ENCODE measurements at places on chromosomes 3 and 15. TPM values are rescaled to one million over a fixed set of nuclear protein-coding genes. Genes with fewer than 3 reads are reported as not detected.

The KATNBL1 gene
- 64.7 TPM for total RNA-seq

The ACP3 gene
- 4.2 TPM for total RNA-seq

The ROPN1B gene
- not detected for total RNA-seq

The MYL3 gene
- total RNA-seq: 1.8 TPM

The TF gene
- 1.1 TPM for total RNA-seq

The SLC22A14 gene
- 0.42 TPM for total RNA-seq

The LRRC2 gene
- 0.78 TPM for total RNA-seq

The CPEB1 gene
- total RNA-seq: 1.1 TPM

The ECE2 gene
- not detected for total RNA-seq

The KIF7 gene
- 16.5 TPM for total RNA-seq

- H3K36me3 ChIP-seq: no peaks in the 10 kb centered on the region
- DNase-seq: peak; percentile 82
- H3K27me3 ChIP-seq: no peaks in the 10 kb centered on the region
- H3K4me3 ChIP-seq: no peak overlapping the region
These were observed 54.7 kb downstream of the FAM81A start for GRCh38 chr15:59492389-59493377.

- H3K4me1 ChIP-seq: no peaks in the 10 kb centered on the region
- H3K27ac ChIP-seq: no peak overlapping the region
- H3K4me3 ChIP-seq: no peak overlapping the region
- no peaks in the 10 kb centered on the region for H3K27me3 ChIP-seq
- no peak for DNase-seq
These were observed 50.1 kb downstream of the RYR3 start for GRCh38 chr15:33360886-33361285.

DNA sequence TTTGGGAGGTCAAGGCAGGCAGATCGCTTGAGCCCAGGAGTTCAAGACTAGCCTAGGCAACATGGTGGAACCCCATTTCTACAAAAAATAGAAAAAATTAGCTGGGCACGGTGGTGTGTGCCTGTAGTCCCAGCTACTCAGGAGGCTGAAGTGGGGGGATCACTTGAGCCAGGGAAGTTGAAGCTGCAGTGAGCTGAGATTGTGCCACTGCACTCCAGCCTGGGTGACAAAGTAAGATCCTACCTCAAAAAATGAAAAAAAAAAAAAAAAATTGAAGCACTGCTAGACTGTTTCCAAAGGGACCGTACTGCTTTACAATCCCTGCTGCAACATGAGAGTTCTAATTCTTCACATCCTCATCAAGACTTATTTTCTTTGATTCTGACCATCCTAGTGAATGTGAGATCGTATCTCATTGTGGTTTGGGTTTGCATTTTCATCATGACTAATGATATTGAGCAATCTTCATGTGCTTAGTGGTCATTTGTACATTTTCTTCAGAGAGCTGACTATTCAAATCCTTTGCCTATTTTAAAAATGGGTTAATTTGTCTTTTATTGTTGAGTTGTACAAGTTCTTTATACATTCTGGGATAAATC, 10.8 kb downstream of the CMTM8 start:
- DNase-seq: no peak
- H3K36me3 ChIP-seq: no peaks in the 10 kb centered on the region
- H3K27me3 ChIP-seq: no peaks in the 10 kb centered on the region

DNA sequence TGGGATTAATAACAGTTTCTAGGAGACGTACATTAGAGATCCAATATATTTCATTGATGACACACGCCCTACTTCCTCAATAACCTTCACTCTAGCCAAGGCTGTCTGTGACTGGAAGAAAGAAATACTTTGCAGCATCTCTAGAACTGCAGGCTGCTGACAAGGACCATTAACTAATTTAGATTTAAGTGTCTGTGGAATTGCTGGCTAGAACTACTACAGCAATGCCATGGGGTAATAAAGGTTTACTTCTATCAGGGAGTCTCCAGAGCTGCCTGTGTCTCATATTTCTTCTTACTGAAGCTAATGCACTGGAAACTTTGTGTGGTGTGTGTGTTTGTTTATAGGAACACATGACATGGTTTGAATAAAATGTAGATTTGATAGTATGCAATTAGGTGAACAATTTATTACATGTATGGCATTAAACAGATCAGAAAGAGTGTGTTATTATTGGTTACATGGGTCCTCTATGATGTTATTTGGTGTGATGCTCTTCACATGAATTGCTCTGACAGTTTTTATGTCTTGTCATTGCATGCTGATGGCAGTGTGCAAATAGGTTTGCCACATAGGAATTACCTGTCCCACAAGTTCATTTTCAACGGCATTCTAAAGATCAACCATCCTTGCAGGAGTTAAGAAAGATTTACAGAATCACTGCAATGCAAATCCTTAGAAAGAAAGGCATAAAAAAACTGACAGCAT, 916.2 kb upstream of the CADM2 start:
- no peak overlapping the region for H3K4me3 ChIP-seq
- no peak overlapping the region for H3K27ac ChIP-seq

DNA sequence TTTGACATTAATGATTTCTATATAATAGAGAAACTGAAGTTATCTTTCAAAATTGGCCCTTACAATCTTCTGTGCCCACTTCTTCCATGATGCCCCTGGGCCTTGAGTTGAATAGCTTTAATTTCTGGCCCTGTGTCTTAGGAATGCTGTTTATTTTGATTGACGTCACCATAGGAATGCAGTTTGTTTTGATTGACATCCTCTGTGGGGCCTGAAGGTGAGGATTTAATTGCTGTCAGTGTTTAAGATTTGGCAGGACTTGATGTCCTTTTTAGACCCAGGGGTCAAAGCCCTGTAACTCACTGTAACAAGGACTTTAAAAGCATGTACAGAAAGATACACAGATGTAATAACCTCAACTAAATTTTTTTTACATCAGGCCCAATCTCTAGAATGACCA, 83.3 kb downstream of the GLDN start:
- H3K4me1 ChIP-seq: no peaks in the 10 kb centered on the region
- H3K36me3 ChIP-seq: no peaks in the 10 kb centered on the region
- DNase-seq: no peak
- no peak overlapping the region for H3K4me3 ChIP-seq
- H3K27me3 ChIP-seq: no peaks in the 10 kb centered on the region
- no peak overlapping the region for H3K27ac ChIP-seq

DNA sequence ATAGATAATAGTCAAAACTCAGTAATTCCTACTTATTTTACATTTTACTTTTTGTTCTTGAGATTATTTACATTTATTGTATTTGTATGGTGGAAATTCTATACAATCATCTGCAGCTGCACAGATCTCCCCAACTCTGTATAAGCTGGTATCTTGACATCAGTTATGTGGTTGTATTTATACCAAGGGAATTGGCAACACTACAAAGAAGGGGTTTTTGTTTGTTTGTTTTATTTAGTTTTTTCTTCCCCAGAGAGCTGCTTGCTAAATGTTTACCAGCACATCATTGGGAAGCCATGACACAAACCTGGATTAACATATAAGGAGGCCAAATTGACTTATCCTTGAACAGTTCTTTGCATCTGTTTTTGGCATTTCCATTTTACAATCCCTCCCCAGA, 389.2 kb upstream of the KCNMB2 start:
- no peak overlapping the region for H3K27ac ChIP-seq
- H3K4me3 ChIP-seq: no peak overlapping the region
- H3K36me3 ChIP-seq: no peaks in the 10 kb centered on the region

DNA sequence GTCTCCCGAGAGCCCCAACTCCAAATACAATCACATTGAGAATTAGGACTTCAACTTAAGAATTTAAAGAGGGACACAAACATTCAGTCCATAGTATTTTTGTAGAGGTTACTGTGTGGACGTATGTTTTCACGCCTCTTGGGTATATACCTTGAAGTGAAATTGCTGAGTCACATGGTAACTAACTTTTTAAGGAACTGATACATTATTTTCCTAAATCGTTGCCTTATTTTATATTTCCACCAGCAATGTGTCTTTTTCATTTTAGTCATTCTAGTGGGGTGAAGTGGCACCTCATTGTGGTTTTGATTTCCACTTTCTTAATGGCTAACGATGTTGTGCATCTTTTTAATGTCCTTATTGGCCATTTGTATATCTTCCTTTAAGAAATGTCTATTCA, 11.8 kb downstream of the PARP15 start:
- no peak overlapping the region for H3K4me3 ChIP-seq
- no peaks in the 10 kb centered on the region for H3K36me3 ChIP-seq
- no peak overlapping the region for H3K27ac ChIP-seq
- DNase-seq: no peak
- no peaks in the 10 kb centered on the region for H3K4me1 ChIP-seq
- no peaks in the 10 kb centered on the region for H3K27me3 ChIP-seq

DNA sequence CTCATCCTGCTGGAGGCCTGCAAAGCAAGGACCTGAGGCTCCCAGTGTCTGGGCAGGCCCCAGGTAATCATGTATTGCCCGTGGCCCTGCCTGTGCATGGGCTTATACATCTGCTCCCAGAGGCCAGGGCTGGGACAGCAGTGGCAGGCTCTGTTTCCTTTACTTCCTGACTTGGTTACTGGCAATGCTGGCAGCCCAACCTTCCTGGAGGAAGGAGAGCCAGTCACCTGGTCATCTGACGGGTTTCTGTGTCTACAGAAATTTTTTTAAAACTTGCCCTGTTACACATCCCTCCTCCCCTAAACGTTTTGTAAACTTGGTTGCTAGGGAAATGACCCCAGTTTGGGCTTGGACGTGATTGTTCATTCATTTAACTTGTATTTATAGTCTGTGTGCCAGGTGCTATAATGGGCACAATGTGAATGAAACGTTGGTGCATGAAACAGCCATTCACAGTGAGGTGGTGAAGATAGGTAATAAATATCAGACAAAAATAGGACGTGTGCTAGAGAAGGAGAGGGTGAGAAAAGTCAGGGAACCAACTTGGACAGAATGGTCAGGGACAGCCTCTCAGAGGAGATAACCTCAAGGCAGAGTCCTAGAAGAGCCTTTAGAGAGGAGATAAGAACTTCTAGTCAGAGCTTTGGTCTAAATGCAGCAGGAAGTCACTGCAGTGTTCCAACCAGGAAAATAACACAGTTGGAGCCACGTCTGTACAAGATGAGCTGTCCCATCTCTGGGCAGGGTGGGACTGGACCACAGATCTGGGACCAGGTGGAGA, 14.1 kb downstream of the TEX264 start:
- no peaks in the 10 kb centered on the region for H3K4me1 ChIP-seq
- H3K4me3 ChIP-seq: no peak overlapping the region
- no peaks in the 10 kb centered on the region for H3K27me3 ChIP-seq
- DNase-seq: no peak
- no peak overlapping the region for H3K27ac ChIP-seq

GRCh38 chr3:43632269-43632733, 10.5 kb upstream of the ANO10 start:
- peak overlapping the region; percentile 1 for H3K27ac ChIP-seq
- DNase-seq: no peak
- no peaks in the 10 kb centered on the region for H3K27me3 ChIP-seq
- no peaks in the 10 kb centered on the region for H3K4me1 ChIP-seq
- no peaks in the 10 kb centered on the region for H3K36me3 ChIP-seq

GRCh38 chr15:64948916-64949315, 37.2 kb downstream of the ANKDD1A start:
- DNase-seq: no peak
- H3K36me3 ChIP-seq: peaks cover 1% of the 10 kb centered on the region
- H3K27ac ChIP-seq: no peak overlapping the region
- H3K4me3 ChIP-seq: no peak overlapping the region

DNA sequence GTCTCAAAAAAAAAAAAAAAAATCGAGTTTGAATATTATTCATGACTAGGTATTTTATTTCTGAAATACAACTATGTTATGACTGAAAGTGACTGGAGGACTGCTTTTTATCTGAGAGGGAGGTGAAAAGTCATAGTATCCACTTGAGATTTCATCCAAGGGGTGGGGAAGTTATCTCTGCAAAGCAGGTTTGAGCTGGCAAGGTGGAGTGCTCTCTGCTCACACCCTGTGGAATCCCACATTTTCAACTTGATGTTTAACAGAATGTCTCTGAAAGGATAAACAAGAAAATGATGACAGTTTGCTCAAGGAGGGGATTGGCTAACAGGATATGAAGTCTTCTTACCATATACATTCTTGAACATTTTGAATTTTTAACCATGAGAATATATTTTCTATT, 27.3 kb upstream of the SEC62 start:
- no peak overlapping the region for H3K27ac ChIP-seq
- H3K4me3 ChIP-seq: no peak overlapping the region
- no peak for DNase-seq

- no peaks in the 10 kb centered on the region for H3K36me3 ChIP-seq
- DNase-seq: no peak
- H3K27me3 ChIP-seq: no peaks in the 10 kb centered on the region
- H3K27ac ChIP-seq: no peak overlapping the region
- peak overlapping the region; percentile 57 for H3K4me3 ChIP-seq
These were observed 721 bp downstream of the P2RY1 start for GRCh38 chr3:152835601-152836102.

- DNase-seq: no peak
- H3K27me3 ChIP-seq: no peaks in the 10 kb centered on the region
- H3K27ac ChIP-seq: no peak overlapping the region
- H3K4me3 ChIP-seq: no peak overlapping the region
- H3K4me1 ChIP-seq: no peaks in the 10 kb centered on the region
These were observed 90.9 kb downstream of the TP63 start for GRCh38 chr3:189721873-189722665.

- H3K27me3 ChIP-seq: no peaks in the 10 kb centered on the region
- no peaks in the 10 kb centered on the region for H3K36me3 ChIP-seq
- H3K4me3 ChIP-seq: no peak overlapping the region
- no peaks in the 10 kb centered on the region for H3K4me1 ChIP-seq
- H3K27ac ChIP-seq: no peak overlapping the region
These were observed 44.8 kb upstream of the MUC4 start for GRCh38 chr3:195856410-195857084.

GRCh38 chr3:10088256-10088655, 19.8 kb downstream of the FANCD2OS start:
- H3K27me3 ChIP-seq: no peaks in the 10 kb centered on the region
- H3K4me1 ChIP-seq: no peaks in the 10 kb centered on the region
- DNase-seq: no peak

DNA sequence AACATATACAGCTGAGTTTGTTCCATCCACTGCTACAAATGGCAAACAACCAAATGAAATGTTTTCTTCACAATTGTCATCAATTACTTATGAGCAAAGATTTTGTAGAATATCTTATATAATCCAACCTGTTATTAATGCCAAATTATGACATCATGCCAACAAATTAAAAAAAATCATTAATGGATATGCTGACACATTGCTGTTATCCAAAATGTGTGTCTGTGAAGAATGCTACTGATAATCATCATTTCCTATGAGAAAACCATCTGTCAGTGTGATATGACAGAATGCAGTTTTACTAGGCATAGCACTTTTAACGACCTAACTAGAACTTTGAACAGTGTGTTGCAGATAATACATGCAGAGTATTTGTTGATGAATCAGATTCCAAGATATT, 556.5 kb upstream of the KCNMB2 start:
- DNase-seq: no peak
- no peak overlapping the region for H3K4me3 ChIP-seq
- no peaks in the 10 kb centered on the region for H3K27me3 ChIP-seq
- H3K4me1 ChIP-seq: no peaks in the 10 kb centered on the region

DNA sequence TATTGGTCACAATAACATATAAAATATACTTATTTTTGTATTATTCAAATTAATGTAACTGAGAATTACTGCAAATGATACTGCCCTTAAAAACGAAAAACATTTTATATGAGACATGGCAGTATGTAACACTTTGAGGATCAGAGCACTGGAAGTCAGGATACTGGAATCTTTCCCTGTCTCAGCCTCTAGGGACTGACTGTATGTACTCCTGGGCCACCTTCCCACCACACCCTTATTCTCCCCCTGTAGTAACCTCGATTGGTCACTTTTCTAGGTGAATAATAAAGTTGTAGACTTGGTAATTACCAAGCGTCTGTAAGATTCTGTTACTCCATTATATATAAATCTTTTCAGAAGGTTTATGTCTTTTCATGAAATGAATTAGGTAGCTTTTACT, 43.0 kb downstream of the LRRC49 start:
- H3K27me3 ChIP-seq: no peaks in the 10 kb centered on the region
- no peak overlapping the region for H3K4me3 ChIP-seq
- H3K4me1 ChIP-seq: no peaks in the 10 kb centered on the region
- H3K27ac ChIP-seq: no peak overlapping the region
- DNase-seq: no peak

Measured in aorta (tissue), 5 donors.